ENCODE measurements at places on chromosomes 3 and 15. TPM values are rescaled to one million over a fixed set of nuclear protein-coding genes. Genes with fewer than 3 reads are reported as not detected.

LMAN1L gene
- total RNA-seq: not detected

DNA sequence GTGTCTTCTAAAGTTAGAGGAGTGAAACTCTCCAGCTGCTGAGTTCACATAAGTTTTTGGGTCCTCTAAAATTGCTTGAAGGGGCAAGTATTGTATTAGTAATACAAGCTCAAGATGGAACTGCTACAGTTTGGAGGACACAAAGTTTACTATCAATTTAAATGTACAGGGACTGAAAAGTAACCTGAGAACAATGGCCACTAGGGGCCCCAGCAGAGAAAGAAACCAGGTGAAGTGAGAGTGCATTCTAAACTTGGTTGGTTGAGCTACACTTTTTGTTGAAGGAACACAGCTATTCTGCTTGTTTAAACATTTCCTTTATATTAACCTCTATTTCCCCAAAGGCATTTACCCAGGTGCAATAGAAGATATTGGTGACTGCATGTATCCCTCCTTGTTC lies 755.5 kb downstream of the GBE1 start:
- no peak for DNase-seq

GRCh38 chr3:146818866-146819265 lies 213.7 kb upstream of the PLSCR5 start:
- DNase-seq: peak; percentile 27

DNA sequence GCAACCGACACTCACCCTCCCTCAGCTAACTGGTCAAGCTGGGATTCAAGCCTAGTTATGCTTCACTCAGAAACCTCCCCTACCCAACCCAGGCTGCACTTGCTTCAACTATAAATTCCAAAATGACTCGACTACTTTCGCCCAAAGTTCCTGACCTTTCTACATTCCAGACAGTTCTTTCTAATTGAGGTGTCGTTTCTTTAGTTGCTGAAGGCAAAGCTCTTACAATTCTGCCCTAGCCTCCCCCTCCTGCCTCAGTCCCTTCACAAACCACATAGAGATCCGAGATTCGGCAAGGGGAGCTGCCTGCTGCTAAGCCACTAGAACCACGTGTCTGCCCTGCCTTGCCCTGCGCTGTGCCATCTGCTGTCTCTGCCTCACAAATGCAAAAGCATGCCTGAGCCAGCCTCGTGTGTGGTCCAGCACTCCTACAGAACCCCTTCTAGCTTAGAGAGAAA lies 74.7 kb upstream of the SH3GL3 start:
- DNase-seq: no peak

DNA sequence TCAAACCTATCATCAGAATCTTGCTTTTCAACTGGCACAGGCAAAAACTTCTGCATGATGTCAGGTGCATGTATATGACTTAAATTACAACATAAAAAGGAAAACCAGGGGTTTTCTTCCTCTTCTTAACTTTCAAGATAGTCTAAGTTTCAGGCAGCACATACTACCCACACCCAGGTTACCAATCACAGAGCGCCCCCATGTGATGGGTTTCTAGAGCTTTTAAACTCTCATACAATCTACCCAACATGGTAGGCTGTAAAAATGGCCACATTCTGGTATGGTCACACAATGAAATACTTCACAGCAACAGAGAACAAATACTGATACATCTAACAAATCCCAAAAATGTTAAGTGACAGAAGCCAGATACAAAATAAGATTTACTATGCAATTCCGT lies 7.4 kb downstream of the MESD start:
- peak; percentile 42 for DNase-seq

GRCh38 chr3:142577696-142578328 lies 721 bp downstream of the ATR start:
- no peak for DNase-seq

Data from SK-MEL-5 (cell line).